ENCODE measurements at places on chromosomes 6 and 20.

- DNase-seq = no peak
Measured at GRCh38 chr20:10946124-10946880, 272.5 kb upstream of the JAG1 start.

DNA sequence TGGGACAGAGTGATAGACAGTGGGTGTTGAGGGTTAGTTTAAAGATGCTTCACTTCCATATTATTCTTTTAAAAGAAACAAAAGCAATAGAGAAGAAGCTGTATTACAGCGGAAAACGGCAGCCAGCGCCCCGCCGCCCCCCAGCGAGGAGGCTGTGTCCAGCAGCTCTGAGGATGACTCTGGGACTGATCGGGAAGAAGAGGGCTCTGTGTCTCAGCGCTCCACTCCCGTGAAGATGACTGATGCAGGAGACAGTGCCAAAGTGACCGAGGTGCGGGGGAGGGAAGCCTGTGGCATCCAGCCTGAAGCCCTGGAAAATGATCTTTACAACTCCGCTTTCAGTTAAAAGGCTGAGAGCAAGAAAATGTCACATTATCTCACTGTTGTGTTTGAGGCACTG lies 100.2 kb downstream of the FIG4 start:
- no peak for DNase-seq

DNA sequence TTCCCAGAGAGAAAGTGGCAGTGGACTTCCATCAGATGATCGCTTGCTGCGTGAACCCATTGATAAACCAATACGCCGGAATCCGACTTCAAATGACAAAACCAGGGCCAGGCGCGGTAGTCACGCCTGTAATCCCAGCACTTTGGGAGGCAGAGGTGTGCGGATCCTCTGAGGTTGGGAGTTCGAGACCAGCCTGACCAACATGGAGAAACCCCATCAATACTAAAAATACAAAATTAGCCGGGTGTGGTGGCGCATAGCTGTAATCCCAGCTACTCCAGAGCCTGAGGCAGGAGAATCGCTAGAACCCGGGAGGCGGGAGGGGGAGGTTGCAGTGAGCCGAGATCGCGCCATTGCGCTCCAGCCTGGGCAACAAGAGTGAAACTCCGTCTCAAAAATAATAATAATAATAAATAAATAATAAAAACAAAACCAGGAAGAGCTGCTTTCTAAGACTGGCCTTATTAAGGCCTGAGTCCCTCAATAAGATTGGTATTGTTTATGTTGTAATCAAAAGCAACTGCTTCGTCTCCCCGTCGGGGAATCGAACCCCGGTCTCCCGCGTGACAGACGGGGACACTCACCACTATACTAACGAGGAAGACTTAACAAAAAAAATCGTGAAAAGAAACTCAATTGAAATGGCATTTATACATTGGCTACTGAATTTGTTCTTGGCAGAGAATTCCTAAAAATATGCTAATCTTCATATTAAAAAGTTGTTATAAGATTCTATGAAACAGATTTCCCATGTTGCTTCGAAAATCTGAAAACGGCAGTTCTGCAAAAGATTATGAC lies 110.2 kb upstream of the ZNF184 start:
- no peak for DNase-seq

GRCh38 chr6:64895945-64896344 lies 811.1 kb downstream of the EYS start:
- DNase-seq = no peak
